ENCODE measurements at places on chromosomes 7 and 10. TPM values are rescaled to one million over a fixed set of nuclear protein-coding genes. Genes with fewer than 3 reads are reported as not detected.

NEBL gene
- 14.7 TPM for total RNA-seq

HOXA11 gene
- total RNA-seq = 3.2 TPM

UTF1 gene
- not detected for total RNA-seq

CUBN gene
- 0.31 TPM for total RNA-seq

GDI2 gene
- 211 TPM for total RNA-seq

SEMA3D gene
- total RNA-seq = 5.4 TPM

AKR1D1 gene
- total RNA-seq = not detected

SUN3 gene
- total RNA-seq = not detected

PHKG1 gene
- 11.6 TPM for total RNA-seq

AGR2 gene
- 191 TPM for total RNA-seq

PAX4 gene
- total RNA-seq = not detected

PPP1R9A gene
- total RNA-seq = 30.8 TPM

TRIL gene
- total RNA-seq = 2.2 TPM

PRR15 gene
- total RNA-seq = 356 TPM

CDHR1 gene
- total RNA-seq = 39.6 TPM

RAB19 gene
- total RNA-seq = 7.3 TPM

CFAP70 gene
- 2.0 TPM for total RNA-seq

PNLIP gene
- not detected for total RNA-seq

SEMA3A gene
- total RNA-seq = 4.5 TPM

RADIL gene
- total RNA-seq = 7.4 TPM

TSPAN33 gene
- total RNA-seq = 10.0 TPM

HOXA2 gene
- total RNA-seq = 3.3 TPM

EZH2 gene
- total RNA-seq = 10.5 TPM

TDRD1 gene
- total RNA-seq = 0.09 TPM

GDF2 gene
- not detected for total RNA-seq

CYP3A4 gene
- 4.0 TPM for total RNA-seq

CALCR gene
- total RNA-seq = not detected

PTPRZ1 gene
- 0.67 TPM for total RNA-seq

VIPR2 gene
- 2.4 TPM for total RNA-seq

ADAMTS14 gene
- 2.1 TPM for total RNA-seq

C10orf95 gene
- 2.0 TPM for total RNA-seq

PDGFA gene
- 57.5 TPM for total RNA-seq

TACR2 gene
- 9.5 TPM for total RNA-seq

MBL2 gene
- total RNA-seq = not detected

HABP2 gene
- not detected for total RNA-seq

ZMIZ2 gene
- total RNA-seq = 104 TPM

MBLAC1 gene
- total RNA-seq = 4.9 TPM

NUTM2A gene
- 1.3 TPM for total RNA-seq

CLRN3 gene
- 176 TPM for total RNA-seq

CTBP2 gene
- total RNA-seq = 121 TPM

GSTO2 gene
- 19.7 TPM for total RNA-seq

METTL27 gene
- 4.6 TPM for total RNA-seq

ZDHHC6 gene
- 33.4 TPM for total RNA-seq

SLC16A12 gene
- 0.12 TPM for total RNA-seq

CEP55 gene
- total RNA-seq = 1.3 TPM

SPDYE2 gene
- not detected for total RNA-seq

SCART1 gene
- total RNA-seq = 4.8 TPM

SORCS3 gene
- total RNA-seq = not detected

PON1 gene
- total RNA-seq = not detected

COX19 gene
- 14.9 TPM for total RNA-seq

PRLHR gene
- not detected for total RNA-seq

HECW1 gene
- 1.6 TPM for total RNA-seq

PNLIPRP3 gene
- total RNA-seq = not detected
